Naive thymus-derived CD4-positive, alpha-beta T cell (primary cell): ENCODE measurements at places on chromosomes 2 and 18.
A peak's percentile ranks its signal among the peaks of the same experiment; 100 is the strongest.

GRCh38 chr2:196520605-196521004 lies 118.9 kb upstream of the CCDC150 start:
- no peak for DNase-seq

DNA sequence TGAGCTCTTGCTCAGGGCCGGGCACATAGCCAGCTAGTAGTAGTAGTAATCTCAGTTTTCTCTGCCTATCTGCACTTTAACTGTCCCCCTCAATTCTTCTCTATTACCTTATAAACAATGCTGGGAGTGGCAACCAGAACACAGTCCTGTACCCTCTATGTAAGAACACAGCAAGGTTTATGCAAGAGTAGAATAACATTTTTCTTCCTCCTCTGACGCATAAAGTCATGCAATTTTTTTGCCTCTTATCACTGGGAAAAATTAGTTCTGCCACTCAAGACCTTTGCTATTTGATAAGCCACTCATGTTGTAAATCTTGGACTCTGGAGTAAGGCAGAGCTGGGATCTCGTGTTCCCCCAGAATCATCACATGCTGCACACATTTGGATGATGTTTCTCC lies 200.7 kb upstream of the SOX11 start:
- DNase-seq = no peak

- no peak for DNase-seq
Measured at GRCh38 chr2:134254824-134255223, 952 bp downstream of the MGAT5 start.

DNA sequence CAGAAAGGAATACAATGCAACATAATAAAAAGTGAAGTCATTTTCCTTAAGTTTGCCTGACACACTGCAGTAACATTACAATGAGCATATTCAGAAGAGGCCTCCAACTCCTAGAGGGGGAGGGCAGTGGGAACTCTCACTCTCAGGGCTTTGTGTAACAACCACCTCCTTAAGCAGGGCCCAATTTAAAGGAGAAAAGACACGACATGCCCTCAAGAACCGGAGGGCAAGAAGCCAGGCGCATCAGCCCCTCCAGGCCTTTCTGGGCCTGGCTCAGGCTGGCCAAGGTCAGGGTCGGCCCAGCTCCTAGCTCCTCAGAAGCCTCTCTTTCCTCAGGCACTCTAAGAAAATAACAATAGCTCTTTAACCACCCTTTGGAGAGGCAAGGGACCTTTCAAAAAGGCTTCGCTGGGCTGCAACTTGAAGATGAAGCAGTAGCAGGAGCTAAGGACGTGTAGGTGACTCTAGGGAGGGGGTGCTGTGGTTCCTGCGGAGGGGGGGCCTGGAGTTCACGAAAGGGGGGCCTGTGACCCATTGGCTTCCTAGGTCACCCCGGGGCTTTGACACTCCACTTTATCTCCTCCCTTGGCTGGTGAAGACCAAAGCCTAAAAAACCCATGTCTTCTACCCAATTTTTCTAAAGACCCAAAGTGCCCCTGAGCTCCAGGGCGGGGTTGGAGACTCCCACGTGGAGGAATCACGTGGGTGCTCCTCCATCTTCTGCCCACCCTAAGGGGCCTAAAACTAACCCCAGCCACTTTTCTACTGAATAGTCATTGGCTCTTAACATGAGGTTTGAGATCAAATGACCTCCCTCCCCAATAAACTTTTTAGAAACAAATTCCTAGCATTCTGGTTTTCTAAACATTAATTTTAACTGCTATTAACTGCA lies 13.3 kb downstream of the SERTAD2 start:
- DNase-seq = no peak

DNA sequence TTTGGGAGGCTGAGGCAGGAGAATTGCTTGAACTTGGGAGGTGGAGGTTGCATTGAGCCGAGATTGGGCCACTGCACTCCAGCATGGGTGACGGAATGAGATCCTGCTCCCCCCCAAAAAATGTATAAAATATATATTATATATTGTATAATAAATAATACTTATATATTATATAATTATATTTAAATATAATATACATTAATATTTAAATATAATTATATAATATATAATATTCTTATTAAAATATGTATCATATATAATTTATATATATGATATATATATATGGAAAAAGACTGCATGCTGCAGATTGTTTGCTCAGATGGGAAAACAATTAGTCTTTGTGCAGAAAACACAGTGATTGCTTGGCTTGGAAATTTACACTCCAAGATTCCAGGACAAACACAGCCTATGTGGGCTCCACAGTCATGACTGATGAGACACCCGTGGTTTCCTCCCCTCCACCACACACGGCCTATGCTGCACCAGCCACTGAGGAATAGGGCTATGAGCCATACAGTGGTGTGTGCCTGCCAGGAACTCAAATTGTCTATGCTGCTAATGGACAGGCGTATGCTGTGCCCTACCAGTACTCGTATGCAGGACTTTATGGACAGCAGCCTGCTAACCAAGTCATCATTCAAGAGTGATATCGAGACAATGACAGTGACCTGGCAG lies 30.0 kb downstream of the PMAIP1 start:
- no peak for DNase-seq

GRCh38 chr2:146048141-146048540 lies 1528.2 kb upstream of the ZEB2 start:
- DNase-seq = no peak

DNA sequence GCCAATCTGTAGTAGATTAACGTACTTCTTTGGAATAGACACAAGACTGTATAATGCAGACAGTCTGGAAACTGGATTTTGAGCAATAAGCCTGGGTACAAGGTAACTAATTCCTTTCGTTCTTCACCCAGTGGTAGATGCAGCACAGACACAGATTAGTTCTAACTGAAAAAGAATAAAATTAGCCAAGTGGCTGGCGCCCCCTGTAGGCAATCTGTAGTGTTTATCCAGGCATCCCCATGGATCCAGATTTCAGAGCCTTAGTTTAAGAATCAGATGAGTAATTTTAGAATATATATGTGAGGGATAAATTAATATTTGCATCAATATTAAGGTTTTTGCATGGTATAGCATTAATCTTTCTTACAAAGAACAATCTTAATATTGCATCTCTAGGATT lies 563.9 kb downstream of the DCC start:
- no peak for DNase-seq

DNA sequence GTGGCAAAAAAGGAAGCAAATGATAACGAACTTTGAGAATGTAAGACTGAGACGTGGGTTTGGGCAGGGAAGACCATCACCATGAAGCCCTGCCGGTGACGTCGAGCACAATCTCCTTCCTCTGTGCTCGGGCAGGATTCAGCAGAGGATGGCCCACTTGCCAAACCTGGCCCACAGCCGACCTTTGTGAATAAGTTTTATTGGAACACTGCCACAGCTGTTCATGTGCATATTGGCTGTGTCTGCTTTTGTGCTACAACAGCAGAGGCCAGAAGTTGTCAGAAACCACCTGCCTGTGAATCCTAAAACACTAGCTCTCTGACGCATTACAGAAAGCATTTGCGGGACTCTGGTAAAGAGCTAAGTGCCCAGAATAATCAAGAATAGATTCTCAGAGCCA lies 223.9 kb downstream of the MYT1L start:
- no peak for DNase-seq

GRCh38 chr2:170409164-170409535 lies 231.2 kb downstream of the MYO3B start:
- peak; percentile 70 for DNase-seq

- DNase-seq = peak; percentile 86
Measured at GRCh38 chr2:1509271-1510065, 96.2 kb downstream of the TPO start.

DNA sequence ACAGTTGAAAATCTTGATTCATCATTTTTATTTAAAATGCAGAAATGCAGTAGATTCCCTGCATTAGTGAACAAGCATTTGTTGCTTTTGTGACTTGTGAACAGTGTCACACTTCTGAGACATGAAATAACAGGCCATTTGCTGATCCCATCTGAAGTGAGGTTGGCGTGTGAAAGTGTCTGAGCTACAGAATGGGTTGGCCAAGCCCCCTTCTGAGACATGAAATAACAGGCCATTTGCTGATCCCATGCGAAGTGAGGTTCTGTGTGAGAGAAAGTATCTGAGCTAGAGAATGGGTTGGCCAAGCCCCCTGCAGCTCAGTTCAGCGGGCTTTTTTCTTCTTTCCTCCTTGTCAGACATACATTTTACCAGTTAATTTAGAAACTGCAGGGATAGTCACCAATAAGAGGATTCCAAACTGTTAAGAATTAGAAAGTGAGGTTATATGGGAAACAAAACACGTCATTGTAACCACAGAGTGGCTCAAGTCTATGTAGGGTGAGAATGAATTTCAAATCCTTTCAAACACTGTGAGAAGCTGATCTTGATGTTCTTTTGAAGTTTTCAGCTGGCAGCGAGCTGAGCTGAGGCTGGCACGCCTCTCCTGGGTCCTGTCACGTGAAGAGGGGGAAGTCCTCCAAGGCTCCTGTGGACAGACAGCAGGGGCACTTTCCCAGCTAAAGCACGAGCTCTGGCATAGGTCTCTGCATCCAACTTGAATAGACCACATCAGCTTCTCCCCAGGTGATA lies 339.2 kb upstream of the SALL3 start:
- DNase-seq = no peak

- DNase-seq = peak; percentile 46
Measured at GRCh38 chr2:174634130-174635014, 36.8 kb upstream of the WIPF1 start.

DNA sequence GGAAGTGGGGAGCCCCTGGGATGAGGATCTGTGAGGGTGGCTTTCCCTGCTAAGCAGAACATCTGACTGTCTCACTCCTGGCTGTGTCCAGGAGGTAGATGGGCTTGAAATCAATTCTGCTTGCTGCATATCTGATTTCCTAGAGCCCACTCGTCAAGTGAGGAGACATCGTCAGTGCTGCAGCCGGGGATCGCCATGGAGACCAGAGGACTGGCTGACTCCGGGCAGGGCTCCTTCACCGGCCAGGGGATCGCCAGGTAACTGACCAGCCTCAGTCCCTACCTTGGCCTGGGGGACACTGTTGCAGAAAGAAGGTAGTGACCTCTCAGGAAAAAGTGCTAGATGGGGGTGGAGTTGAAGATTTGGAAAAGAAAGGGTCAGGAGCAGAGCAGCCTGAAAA lies 31.3 kb downstream of the CNGA3 start:
- DNase-seq = no peak

DNA sequence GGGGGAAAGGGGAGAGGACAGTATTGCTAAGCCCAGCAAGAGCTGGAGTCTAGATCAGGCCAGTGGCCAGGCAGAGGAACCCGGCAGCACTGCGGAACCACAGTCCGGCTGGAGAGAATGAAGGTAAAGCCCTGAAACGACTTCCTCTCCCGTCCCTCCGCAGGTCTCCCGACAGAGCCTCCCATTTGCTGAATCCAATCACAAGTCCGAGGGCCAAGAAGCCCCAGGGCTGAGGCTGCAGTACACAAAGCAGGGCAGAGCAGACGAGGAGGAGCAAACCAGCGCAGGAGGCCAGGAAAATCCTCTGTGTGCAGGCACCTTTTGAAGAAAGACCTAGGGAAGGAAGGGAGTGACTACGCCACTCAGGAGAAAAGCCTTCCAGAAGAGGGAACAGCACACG lies 104.4 kb downstream of the OSBPL1A start:
- no peak for DNase-seq

GRCh38 chr2:37637985-37638384 lies 33.5 kb downstream of the CDC42EP3 start:
- no peak for DNase-seq

DNA sequence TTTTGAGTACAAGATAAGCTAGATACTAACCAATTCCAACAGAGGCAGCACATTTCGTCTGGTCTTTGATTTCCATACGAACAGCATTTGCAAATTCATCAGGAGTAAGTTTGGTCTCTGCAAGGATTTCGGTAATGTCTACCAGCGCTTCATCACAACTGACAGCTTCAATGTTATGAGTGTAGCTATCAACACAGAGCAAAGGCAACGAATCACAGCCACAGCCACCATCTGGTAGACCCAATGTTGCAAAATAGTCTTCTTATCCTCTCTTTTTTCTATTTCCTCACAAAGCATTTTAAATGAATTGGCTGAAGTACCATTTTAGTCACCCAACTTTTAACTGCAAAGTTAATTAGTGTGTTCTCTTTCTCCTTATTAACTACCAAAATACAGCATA lies 68.3 kb downstream of the REV1 start:
- no peak for DNase-seq

DNA sequence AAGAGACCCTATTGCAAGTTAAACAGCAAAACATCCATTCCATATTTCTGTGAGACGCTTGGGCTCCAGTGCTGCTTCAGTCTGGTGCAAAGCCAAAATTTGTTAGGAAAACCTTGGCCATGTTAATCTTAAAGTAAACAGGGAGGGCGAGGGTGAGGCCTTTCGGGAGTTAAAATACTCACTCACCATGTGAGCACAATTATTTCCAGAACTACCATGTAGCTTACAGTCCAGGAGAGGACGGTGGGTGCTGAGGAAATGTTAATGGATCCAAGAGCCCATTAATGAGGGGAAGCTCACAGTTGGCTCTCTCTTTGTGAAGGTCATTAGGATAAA lies 286.4 kb downstream of the SLC8A1 start:
- no peak for DNase-seq

DNA sequence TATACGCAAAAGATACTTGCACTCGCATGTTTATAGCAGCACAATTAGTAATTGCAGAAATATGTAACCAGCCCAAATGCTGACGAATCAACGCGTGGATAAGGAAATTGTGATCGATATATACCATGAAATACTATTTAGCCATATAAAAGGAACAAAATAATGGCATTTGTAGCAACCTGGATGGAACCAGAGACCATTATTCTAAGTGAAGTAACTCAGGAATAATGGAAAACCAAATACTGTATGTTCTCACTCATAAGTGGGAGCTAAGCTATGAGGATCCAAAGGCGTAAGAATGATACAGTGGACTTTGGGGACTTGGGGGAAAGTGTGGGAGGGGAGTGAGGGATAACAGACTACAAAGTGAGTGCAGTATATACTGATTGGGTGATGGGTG lies 1008.0 kb upstream of the CRIM1 start:
- no peak for DNase-seq

DNA sequence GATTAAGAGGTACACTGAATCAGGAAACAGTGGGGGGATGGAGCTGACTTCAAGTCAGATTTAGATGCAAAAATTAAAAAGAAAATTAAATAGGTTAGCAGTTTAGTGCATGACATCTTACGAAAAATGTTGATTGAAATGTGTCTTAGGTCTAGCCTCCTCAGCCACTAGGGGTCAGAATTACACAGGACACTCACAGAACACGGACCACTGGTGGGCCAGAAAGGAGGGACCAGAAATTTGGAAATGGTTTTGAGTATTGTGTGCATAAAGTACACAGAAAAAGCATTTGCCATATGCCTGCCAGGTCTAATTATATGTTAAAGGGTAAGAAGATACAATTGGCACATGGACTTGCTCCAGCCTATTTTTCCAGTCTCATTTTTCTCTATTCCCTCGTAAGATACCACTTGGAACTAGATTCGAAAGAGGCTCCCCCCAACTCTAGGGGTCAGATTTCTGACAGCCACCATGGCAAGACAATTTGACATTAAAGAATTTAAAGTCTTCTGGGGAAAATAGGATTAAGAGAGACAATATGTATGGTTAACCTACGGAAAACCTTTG lies 550.2 kb upstream of the SETBP1 start:
- no peak for DNase-seq

GRCh38 chr18:75285876-75286275 lies 75.3 kb downstream of the TSHZ1 start:
- no peak for DNase-seq
